ENCODE measurements at places on chromosomes 4 and X.

- no peak for DNase-seq
Observed at GRCh38 chr4:128566693-128567092, 242.8 kb upstream of the JADE1 start.

- no peak for DNase-seq
Observed at GRCh38 chr4:136495076-136495475, 1037.2 kb downstream of the PCDH18 start.

DNA sequence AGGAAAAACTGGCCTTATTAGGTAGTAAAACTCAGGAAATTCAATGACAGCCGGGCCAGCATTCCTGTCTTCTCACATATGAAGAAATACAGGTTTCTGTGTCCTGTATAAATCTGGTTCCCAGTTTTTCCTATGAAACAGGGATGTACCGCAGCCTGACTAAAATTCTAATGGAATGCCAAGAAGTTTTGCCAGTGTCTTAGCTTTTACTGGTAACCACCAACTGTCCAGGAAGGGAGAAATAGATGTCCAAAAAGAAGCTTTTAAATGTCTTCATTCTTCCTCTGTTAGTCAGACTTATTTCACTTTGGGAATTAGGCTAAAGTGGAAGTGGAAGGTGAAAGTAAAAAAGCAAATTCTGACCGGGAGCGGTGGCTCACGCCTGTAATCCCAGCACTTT lies 108.0 kb upstream of the TBL1X start:
- DNase-seq: no peak

DNA sequence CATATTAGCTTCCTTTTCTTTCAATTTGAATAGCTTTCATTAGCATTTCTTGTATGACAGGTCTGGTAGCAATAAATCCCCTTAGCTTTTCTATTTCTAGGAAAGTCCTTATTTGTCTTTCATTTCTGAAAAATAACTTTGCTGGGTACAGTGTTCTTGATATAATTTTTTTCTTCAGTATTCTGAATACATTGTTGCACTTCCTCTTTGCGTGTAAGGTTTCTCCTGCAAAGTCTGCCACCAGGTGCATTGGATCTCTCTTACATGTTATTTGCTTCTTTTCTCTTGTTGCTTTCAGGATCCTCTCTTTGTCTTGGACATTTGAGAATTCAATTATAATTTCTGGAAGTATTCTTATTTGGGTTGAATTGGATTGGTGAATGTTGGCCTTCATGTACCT lies 663.7 kb downstream of the GRXCR1 start:
- no peak for DNase-seq

DNA sequence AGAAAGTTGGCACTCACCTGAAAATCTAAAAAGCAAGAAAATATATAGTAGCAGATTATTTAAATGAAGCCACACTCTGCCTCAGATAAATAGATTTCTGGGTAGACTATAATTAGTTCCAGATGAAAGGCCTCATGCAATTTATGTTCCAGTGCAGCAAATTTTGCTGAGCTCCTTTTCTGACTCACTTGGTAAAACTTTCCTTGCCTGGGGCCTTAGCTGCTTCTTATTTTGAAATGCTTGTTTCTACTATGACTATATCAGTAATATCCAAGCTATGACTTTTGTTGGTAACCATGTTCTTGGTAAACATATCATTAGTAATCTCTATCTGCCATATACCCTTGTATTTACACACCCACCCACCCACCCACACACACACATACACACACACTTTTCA lies 961.8 kb downstream of the SH3BGRL start:
- no peak for DNase-seq

- DNase-seq: peak; percentile 33
Observed at GRCh38 chr4:165506849-165507248, 128.0 kb downstream of the CPE start.

DNA sequence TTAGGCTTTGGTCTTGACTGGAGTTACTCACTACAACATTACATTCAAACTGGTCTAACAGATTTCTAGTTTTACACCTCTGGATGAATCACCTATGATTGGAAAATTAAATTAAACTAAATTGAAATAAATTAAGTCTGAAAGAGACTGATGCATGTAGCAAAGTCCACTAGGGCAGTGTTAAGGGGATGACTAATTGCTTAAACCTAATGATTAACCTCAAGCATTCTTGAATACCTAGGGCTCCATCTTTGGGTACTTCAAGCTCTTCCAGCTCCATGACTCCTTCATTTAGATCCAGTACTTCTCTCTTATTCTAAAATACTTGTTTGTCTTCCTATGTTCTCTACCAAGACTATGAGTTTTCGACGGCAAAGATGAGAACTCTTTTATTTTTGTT lies 86.8 kb downstream of the SH2D1A start:
- no peak for DNase-seq

- DNase-seq: peak; percentile 5
Observed at GRCh38 chrX:147476008-147476407, 435.7 kb upstream of the FMR1 start.

DNA sequence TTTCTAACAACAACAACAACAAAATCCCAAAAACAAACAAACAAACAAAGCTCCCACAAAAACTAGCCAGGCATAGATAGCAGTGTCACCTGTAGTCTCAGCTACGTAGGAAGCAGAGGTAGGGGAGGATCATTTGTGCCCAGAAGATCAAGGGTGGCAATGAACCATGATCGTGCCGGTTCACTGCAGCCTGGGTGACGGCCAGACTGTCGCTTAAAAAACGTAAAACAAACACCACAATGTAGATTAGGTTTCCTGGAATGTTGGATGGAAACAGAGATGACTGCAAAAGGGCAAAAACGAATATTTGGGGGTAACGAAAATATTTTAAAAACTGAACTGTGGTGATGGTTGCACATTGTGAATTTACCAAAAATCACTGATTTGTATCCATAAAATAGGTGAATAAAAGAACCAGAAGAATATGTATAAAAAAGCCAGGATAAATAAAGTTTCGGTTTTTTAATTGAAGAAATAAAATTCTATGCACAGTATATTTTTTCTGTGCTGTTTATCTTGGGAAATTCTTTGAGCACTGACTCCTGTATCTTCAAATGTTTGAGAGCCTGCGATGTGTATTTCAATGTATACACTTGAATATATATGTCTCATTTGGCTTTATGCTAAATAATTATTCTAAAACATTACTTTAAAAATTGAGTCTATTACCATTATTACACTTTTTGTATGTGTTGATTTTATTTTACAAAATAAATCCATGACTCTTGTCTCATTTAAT lies 1477.0 kb downstream of the PCDH7 start:
- no peak for DNase-seq

DNA sequence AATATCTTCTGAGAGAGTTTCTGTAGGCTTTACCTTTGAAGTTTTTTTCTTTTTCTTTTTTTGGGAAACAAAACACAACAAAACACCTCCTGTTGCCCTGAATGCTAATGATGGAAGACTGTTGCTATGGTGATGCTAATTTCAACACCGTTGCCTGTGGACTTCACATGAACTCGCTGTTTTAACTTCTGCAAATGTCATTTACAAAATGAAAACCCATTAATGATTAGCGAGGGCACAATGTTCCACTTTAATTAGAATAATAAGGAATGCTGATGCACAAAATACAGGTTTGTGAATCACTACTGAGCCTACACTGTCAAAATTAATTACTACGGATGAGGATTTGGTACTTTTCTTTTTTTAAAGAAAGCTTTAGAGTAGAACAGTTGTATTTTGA lies 227.1 kb upstream of the FTHL17 start:
- no peak for DNase-seq

- no peak for DNase-seq
Observed at GRCh38 chrX:116009346-116009745, 161.2 kb upstream of the AGTR2 start.

DNA sequence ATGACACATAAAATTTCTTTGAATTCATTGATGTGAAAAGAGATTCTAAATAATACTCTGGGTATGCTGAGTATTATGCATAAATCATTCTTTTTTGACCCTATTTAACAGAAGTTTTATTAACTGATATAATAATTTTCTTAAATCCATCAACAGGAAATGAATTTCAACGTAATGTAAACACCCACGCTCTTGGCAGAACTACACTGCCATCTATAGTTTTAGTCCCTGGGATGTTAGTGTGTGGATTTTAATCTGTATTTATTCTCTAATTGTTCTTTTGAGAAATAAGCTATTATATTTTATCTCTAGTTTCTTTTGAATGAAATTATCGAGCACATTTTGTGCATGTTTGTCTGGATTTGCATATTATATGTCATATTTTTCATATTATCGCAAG lies 666.8 kb upstream of the NDST4 start:
- DNase-seq: no peak

GRCh38 chr4:62015043-62015739 lies 815.1 kb downstream of the ADGRL3 start:
- no peak for DNase-seq

DNA sequence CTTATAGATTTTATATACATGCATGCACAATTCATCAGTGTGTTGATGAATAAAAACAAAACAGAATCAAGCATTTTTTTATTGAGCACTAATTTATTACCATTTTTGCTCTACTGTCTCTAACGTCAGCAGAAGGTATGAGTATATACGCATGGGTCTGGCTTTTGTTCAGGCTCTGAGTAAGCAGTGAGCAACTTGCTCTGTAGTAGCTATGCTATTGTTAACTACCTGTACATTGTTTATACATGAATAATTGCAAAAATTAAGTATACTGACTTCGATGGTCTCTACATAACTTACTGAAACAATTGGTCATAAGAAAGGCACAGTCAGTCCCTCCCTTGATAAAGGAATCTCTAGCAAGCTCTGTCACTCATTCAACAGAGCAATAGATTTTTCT lies 122.9 kb downstream of the RS1 start:
- no peak for DNase-seq

DNA sequence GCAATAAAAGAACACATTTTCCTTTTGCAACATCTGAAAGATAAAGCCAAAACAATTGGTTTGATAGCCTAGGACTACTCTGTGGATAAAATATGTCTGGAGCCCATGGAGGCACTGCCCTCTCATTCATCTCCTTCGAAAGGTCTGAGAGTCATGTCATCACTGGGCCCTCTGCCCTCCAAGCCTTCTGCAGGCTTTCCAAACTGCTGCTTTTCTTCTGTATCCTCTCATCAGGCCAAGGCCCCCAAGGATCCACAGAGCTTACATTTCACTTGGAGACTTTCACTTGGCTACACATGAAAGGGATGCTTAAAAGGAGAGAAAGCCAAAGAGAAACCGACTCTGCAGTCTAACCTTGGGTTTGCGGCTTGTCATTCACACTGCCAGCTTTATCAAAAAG lies 109.9 kb downstream of the SH3RF1 start:
- peak; percentile 67 for DNase-seq

DNA sequence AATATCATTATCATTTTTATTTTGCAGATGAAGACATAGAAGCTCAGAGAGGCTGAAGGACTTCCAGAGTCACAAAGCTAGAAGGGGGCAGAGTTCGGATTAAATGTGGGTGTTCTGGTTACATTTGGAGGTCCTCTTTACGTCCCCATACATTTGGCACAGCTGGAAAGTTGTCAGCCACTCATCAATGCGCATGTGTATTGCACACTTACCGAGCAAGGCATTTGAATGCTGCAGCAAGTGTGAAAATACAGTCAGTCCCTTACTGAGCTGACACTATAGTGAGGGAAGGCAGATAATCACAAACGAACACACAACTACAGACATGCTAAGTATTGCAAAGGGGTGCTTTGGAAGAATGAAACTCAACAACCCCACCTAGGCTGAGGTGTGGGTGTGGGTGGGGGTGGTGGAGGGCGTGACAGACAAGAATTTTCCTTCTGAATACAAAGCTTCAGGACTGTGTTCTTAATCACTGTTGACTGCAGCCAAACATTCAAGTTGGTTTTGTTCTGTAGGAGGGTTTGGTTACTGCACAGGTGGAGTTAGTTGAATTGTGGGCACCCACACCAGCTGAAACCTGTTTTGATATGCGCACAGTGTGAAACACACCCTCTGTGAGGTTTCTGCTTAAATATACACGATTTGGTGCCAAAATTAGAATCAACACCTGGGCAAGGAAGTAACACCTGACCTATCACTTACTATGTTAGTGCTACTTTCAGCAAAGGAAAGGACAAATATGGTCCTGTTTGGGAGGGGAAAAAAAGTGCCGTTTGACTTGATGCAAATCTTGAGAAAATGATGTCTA lies 72.4 kb downstream of the COQ2 start:
- no peak for DNase-seq

- no peak for DNase-seq
Observed at GRCh38 chr4:159504684-159505083, 401.8 kb downstream of the RAPGEF2 start.

- no peak for DNase-seq
Observed at GRCh38 chrX:3166670-3167455, 125.6 kb downstream of the ARSF start.

DNA sequence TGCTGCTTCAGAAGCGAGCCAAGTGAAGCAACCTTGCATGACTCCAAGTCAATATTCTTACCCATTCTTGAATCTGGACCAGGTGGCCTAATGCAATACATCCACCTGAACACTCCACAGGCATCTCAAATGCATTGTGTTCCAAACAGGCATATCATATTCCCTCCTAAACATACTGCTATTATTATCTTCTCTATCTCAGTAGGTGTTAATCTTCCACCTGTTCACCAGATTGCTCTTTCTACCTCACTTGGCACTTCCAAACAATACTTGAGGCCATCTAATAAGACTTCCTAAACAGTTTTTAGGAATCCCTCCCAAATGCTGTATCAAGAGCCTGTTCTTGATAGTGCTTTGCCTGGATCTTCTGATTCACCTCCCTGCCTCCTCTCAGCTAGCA lies 90.7 kb downstream of the GPRIN3 start:
- no peak for DNase-seq

DNA sequence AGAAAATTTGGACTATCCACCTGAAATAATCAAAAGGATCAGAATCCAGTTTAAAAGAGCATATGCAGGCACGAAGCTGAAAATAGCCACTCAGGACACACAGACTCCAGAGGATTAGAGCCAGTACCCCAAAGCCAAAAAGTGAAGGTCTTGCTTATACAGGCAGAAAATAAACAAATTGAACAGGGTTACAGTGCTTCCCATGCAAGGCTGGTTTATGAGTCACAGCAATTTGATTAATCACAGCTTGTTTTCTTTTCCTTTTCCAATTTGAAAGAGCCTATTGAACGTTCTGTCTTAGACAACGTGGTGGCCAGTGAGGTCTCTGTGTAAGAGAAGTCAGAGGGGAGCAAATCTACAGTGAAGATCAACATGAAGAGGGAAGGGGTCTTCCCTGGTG lies 10.2 kb downstream of the HGFAC start:
- no peak for DNase-seq

DNA sequence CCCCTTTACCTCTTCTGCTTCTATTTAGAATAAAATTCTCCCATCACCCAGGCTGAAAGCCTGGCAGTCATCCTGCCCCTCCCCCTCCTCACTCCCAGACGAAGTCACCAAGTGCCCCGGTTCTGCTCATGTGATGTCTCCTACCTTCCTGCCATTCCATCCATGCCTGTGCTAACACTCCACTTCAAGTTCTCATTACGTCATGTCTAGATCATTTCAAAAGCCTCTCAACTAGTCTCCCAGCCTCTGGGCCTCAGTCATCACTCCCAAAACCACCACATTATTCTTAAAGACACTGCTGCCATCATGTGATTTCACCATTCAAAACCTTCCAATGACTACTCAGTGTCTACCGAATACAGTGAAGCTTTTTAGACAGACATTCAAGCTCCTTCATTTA lies 17.2 kb upstream of the HOPX start:
- DNase-seq: no peak

All from eye (tissue), 1 donor.